ENCODE measurements at places on chromosomes 7 and 10. TPM values are rescaled to one million over a fixed set of nuclear protein-coding genes. Genes with fewer than 3 reads are reported as not detected.

DNA sequence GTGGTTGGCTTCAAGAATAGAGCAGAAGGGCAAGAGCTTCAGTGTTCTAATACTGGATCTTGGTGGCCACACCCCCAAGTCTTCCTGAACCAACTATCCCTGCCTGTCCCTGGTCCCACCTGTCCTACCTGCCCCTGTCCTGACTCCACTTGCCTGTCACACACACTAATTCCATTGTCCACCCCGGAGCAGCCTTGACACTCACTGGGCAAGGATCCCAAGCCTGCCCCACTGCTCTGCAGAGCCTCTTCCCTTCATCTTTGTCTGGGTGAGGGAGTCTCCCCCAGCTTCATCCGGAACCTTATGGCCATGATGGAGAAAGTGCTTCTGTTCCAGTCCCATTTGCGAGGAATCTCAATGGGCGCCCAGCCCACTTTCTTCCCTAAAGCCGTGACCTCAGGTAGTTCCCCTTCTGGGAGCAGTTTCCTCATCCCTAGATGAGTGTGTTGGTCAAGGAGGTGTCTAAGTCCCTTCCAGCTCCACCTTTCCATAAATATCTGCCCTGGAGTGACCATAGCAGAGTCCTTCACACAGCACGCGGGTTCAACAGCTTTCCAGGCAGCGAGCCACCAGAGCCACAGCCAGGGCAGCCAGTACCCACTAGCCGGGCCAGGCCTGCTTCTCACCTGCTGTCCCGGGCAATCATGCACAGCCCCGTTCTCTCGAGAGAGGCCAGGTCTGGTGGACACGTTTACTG is 61.5 kb downstream of the VIPR2 start:
- DNase-seq, result no peak

RNF32 gene
- polyA plus RNA-seq, result 4.0 TPM

DNA sequence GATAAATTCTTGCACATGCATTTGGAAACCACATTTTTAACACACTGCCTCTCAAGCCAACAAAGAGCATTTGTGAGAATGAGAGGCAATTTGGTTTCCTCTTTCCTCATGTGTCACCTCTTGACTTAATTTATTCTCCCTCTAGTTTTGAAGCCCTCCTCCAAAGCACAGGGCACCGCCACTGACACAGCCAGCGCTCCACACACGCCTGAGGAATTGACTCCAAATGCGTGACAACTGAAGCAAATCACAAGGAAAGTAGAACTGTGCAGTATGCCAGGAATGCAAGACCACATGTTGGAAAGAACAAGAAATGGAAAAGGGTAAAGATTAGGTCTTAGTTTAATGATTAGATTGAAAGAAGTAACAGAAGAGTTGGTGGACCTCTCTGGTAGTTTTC is 173.3 kb downstream of the LSM5 start:
- no peak for DNase-seq

VSTM2A gene
- 0.15 TPM for polyA plus RNA-seq
